ENCODE measurements at places on chromosomes 4 and X.

- no peak for DNase-seq
Measured at GRCh38 chrX:38080808-38081207, 74.5 kb downstream of the SYTL5 start.

DNA sequence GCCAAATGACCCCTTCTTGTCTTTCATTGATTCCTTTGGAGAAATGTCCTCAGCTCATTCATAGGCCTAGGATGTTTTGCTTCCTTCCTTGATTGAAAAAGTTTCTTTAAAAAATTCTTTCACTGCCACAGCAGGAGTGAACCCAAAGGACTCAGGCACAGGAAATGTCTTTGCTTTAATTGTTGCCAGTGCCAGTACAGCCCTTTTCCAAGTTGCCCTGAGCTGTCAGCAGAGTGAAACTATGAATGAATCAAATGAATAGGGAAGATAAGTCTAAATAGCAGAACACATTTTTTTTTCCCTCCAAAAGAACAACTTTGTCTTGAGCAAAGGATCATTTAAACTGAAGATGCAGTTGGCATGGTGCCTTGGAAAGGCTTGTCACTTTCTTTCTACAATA lies 63.8 kb upstream of the SLC4A4 start:
- DNase-seq, result no peak

- DNase-seq, result no peak
Measured at GRCh38 chr4:183798301-183799253, 106.5 kb upstream of the STOX2 start.

GRCh38 chr4:185405296-185405999 lies 8.8 kb downstream of the ANKRD37 start:
- DNase-seq, result no peak

GRCh38 chr4:6916587-6917460 lies 7.2 kb downstream of the TBC1D14 start:
- no peak for DNase-seq

DNA sequence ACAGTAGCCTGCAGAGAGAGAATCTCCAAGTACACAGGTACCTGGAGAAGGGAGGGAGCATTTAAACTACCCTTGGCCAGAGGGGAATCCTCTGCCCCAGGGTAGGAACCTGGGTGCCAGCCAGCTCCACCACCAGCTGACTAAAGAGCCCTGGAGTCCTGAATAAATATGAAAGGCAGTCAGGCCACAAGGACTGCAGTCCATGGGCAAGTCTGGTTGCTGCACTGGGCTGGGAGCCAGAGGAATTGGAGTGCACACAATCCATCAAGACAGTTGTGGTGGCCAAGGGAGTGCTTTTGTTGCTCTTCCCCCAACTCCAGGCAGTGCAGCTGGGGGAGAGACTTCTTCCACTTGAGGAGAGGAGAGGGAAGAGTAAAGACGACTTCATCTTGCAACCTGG lies 172.5 kb downstream of the HNRNPD start:
- no peak for DNase-seq

DNA sequence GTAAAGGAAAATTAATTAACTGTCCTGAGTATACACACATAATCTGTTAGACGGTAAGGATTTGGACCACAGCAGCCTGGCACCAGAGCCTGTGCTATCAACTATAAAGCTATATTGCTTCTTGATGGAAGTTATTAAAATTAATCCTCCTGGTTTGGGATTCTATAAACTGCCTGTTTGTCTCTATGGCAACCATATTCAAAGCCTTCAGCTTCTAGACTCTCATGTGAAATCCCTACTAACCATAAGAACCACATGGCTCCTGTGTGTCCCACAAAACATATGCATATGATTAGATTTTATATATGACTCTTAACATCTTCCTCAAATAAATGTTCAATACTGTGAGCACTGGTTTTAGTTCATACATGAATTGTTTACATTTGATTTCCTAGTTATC lies 380.8 kb downstream of the ANKRD50 start:
- no peak for DNase-seq

- DNase-seq, result no peak
Measured at GRCh38 chr4:166977596-166977995, 256.7 kb downstream of the SPOCK3 start.

DNA sequence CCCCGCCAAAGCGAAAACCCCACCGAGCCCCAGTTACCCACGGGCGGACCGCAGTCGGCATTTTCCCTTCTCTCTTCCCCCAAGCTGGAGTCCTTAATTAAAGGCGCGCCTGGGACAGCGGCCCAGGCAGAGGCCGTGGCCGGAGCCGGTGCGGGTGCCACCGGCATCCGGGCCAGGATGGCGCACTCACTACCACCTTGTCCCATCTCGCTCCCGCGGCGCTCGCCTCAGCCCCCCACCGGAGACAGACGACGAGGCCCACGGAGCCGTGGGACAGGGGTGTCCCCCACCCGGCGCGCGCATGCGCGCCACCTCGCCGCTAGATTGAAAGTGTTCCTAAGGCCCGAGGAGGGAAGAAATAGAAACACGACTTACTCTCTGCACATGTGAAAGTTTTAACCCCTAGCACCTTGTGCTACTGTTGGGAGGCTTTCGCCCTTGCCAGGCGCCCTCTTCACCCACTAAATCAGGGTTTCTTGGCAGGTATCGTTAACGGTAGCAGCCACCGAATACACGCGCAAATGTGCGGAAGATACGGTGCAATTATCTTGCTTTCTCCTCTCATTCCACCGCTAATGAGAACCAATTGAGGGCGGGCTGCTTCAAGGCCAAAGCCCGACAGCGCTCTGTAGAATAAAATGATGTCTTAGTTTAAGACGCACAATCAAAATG lies 64.3 kb upstream of the CCDC160 start:
- DNase-seq, result peak; percentile 31

- DNase-seq, result no peak
Measured at GRCh38 chr4:121873604-121874003, 3.3 kb upstream of the BBS7 start.

DNA sequence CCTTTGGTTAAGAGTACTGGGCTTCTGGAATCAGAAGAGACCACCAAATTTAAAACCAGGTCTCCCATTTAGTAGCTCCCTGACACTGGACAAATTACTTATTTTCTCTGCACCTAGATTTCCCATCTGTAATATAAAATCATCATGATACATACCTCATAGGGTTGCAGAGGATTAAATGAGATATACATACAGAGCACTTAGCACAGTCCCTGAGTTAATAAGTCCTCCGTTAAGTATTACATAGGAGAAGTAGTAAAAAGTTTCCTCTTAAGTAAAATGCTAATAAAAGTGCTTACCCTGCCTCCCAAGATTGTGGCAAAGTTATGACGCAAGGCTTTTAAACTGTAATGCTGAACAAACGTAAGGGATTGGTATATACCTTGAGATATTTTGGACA lies 539 bp upstream of the CHIC1 start:
- DNase-seq, result no peak

DNA sequence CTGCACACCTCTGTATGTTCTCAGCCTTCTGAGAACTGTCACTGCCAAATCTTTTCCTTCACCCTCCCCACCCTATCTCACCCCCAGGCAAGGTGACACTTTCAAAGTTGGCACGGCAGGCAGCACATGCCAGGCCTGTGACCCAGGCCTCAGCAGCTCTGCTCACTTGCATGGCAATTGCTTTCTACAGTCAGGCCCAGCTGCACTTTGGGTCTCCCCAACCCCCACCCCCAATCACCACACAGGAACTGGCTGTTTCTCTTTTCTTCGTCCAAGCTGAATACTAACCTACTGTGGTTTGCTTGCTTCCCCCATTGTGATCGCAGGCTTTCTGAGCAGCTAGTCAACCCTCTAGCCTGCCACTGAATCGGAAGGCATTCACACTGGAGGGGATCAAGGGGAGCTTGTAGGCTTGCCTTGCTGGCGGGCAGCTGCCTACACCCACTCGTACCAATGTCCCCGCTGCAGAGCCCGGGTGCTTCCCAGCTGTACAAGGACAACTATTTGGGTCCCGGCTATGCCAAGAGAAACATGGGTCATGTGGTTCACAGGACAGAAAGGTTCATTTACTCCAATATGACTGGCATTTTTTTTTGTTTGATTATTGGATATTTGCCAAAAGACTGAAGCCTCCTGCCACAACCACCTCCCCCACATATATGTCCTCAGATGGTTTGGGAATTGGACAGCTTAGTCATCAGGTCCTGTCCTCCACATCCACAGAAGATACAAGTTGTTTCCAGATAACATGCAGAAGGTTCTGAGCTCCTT lies 28.1 kb downstream of the SLC25A43 start:
- no peak for DNase-seq

GRCh38 chr4:125101719-125102118 lies 213.0 kb upstream of the FAT4 start:
- no peak for DNase-seq

- no peak for DNase-seq
Measured at GRCh38 chrX:3393581-3394111, 47.2 kb upstream of the MXRA5 start.

DNA sequence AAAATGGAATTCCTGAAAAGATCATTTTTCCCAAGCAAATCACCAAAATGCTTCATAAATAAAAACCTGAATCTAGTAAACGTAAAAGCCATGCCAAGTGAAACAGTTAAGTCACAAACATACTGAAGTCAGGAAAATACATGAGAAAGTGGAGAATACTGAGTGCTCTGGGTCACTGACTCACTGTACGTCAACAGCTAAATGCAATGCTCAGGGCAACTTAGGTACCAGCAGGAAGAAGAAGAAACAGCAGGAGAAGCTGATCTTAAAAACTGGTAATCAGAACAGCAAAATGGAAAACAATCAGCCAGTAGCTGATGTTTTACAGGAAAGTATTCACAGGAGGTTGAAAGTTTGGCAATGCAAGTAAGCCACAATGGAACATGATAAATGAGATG lies 252.6 kb upstream of the ETNPPL start:
- no peak for DNase-seq

DNA sequence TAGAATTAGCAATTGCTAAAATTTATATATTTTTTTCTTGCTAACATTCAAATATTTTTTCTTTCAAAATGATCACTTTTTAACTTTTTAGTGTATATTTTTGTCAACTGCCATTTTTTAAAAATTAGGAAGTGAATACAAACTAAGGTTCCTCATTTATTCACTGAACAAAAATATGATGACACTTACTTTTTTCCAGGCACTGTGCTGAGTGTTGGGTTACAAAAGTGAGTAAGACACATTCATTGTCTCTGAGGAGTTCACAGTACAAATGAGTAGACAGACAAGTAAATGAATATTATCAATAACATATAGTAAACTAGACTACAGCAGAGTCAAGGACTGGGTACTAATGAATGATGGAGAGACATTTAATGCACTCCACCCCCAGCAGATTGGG lies 543.5 kb downstream of the PDHA2 start:
- no peak for DNase-seq

DNA sequence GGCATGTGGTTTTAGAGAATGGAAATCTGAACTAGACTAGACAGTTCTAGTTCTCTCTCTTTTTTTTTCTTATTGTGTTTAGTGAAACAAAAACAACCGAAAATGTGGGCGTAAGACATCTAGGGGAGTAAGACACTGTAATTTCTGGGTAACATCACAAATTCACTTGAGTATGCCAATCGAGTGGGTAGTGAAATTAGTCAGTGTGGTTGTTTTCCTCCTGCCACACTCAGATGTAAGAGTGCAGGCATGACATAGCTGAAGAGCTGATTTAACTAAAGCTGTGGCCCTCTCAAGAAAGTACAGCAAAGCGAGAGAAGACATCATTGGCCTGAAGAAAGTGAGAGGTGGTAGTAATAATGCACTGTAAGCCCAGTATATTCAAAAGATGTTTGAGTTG lies 1585.3 kb upstream of the AGA start:
- no peak for DNase-seq

- DNase-seq, result no peak
Measured at GRCh38 chrX:85365370-85365995, 14.0 kb downstream of the POF1B start.

DNA sequence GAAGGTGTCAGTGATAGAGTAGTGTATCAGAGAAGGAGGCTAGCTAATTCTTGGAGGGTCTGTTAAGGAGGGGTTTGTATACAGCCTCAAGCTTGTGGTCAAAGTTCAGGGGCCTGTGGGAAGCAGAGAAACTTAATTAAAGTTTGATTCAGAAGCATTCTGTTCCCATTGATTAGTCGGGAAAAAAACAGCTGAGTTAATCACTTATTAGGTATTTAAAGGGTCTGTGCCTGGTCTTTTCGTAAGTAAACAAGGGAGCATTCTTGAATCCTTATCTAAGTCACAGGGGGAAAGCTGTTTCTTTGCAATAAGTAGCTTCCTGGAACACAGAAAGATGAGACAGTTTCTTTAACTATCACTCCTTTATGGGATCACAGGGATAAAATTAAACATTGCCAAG lies 492.1 kb downstream of the PCDH10 start:
- DNase-seq, result no peak

- no peak for DNase-seq
Measured at GRCh38 chrX:68784816-68785215, 44.0 kb upstream of the EFNB1 start.

GRCh38 chr4:158775091-158775651 lies 6.3 kb downstream of the FNIP2 start:
- DNase-seq, result no peak

GRCh38 chrX:130024127-130024526 lies 41.7 kb downstream of the BCORL1 start:
- peak; percentile 66 for DNase-seq

DNA sequence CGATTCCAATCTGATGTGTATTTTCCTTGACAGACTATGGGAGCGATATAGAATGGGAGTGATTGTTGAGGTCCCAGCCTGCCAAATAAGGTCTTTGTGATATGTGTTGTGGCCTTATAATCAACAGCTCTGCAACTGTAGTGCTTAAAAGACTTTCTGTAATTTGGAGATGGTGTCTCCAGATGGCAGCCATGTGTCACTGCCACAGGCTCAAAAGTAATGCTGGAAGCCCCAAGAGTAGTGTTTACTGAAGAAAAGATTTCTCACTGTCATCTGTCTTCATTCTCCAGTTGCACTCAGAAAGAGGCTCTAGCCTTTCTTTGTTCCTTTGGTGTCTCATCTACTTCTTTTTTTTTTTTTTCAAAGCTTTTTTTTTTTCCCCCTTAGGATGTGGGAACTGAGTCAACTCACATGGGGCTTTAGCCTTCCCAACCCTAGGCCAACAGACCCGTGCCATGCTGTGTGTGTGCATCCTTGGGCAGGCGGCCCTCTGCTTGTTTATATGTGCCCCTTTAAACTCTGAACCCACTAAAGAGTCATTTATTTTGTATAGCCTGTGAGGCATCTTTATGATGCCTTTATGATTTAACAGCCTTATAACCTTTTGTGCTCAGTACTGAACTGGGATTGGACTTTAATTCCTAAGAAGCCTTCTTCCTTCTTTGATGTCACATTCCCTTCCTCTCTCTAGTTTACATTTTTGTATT lies 15.6 kb downstream of the SRPX2 start:
- DNase-seq, result no peak

DNA sequence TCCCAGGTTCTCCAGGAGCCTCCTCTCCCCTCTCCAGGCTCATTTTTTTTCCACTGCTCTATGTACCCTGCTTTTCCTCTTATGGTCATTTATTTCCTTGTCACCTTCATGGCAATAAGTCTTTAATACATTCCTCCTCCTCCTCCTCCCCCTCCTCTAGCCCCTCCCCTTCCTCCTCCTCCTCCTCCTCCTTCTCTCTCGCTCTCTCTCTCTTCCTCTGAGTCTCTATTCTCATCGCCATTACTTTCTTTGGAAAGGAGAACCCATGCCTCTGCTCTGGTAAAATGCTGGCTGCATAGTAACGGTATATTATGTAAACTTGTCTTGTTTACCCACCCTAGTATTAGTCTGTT lies 35.7 kb downstream of the ARHGAP24 start:
- DNase-seq, result no peak

- DNase-seq, result no peak
Measured at GRCh38 chrX:37676811-37677210, 8.8 kb upstream of the XK start.

GRCh38 chr4:182179751-182180150 lies 63.5 kb upstream of the TENM3 start:
- no peak for DNase-seq
